Stimulated activated CD8-positive, alpha-beta memory T cell treated with anti-CD3 and anti-CD28 coated beads, Interleukin-7, amount 100 ng/mL, for 1 hour (primary cell): ENCODE measurements at places on chromosomes 7 and 10.

DNA sequence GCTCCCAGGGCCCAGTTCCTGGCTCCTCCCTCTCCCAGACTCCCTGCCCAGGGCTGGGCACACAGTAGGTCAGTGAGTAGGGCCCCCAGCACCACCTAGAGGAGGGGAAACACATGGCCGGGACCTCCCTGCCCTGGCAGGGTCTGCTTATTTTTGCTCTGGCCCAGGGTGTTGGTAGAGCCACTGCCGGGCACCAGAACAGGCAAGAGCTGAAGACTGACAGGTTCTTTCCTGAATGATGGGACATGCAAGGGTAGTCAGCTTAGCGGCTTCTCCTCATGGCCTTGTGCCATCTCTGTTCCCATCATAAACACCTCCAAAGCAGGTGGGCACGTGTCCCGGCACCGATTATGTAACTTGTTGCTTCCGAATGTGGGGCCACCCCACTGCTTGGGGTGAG lies 86.5 kb downstream of the NEURL1 start:
- no peak for DNase-seq

- DNase-seq = no peak
These were observed 72.8 kb downstream of the INSYN2A start for GRCh38 chr10:127123626-127124025.

- DNase-seq = no peak
These were observed 5.2 kb downstream of the HMX3 start for GRCh38 chr10:123140983-123141390.

DNA sequence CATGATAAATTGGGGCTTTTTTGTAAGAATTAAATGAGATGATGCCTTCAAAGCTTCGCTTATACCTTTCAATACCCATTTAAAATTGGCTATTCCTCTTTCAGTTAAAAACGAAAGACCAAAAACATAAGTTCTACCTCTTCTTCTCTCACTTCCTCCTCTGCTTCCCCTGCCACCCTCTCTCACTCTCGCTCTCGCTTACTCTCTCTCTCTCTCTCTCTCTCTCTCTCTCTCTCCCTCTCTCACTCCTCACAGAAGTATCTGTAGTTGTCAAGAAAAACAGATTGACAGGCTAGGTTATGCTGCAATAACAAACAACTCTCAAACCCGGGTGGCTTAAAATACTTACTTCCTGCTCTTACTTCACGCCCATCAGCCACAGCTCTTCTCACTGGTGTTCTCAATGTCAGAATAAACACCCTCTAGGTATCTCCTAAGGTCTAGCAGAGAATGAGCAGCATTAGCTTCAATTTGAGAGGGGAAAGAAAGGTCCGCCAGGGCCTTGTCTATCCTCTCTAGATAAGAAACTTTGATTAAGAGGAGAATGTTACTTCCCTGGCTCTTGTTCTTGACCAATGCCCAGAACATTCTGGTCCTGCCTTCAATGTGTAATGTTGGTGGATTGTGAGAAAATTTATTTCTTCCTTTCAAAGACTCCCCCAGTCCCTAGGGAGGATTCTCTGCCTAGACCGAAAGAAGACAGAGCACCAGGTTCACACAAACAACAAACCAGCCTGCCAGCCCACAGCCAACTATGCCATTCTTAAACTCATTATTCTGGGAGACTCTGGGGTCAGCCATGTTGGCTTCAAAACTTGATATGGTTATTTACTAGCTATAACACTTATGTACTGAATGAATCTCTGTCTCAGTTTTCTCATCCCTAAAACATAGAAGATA lies 1028.7 kb downstream of the XPNPEP1 start:
- DNase-seq = no peak

- DNase-seq = no peak
These were observed 64.6 kb upstream of the DOCK1 start for GRCh38 chr10:126840576-126841135.

DNA sequence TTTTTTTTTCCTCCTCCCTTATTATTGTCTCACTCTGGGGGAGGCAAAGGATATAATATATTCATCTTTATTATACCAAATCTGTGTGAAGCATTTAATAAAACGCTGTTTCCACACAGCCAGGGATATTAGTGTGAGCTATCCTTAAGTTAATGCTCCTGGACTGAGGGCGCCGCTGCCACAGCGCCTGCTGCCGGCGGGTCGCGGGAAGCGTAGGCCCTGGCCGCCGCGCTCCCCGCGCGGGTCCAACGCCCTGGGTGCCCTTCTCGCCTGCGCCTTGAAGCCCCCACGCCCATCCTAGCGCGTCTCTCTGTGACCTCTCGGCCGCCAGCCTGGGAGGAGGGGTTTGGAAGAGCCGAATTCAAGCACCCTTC lies 9.5 kb upstream of the LBX1 start:
- DNase-seq = no peak

DNA sequence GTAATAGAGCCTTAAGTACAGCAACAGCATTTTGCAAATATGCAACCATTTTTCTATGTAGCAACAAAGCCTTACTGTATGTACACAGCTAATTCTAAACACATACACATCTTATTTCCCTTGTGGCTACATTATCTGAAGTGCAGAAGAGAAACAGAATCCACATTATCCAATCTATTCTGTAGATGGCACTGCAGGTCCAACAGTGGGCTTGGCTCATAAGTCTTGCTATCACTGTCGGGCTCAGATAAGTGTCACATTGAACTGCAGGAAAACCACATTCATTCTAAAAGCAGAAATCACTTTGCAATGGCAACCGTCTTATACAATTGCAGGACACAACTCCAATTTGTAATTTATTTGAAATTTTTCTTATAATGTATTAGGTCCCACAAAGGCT lies 109.8 kb upstream of the NOBOX start:
- DNase-seq = no peak

DNA sequence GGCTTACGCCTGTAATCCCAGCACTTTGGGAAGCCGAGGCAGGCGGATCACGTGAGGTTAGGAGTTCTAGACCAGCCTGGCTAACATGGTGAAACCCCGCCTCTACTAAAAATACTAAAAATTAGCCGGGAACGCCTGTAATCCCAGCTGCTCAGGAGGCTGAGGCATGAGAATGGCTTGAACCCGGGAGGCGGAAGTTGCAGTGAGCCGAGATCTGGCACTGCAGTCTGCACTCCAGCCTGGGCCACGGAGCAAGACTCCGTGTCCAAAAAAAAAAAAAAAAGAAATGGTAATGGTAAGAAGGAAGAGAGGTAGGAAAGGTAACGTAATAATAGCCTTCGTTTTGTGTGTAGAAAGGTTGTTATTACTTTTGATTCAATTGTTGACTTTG lies 1.2 kb downstream of the HSPA14 start:
- DNase-seq = no peak

- no peak for DNase-seq
These were observed 149.2 kb downstream of the CYP26A1 start for GRCh38 chr10:93222876-93223275.

- DNase-seq = no peak
These were observed 108.9 kb downstream of the PKD1L1 start for GRCh38 chr7:47839381-47839780.

GRCh38 chr10:86439544-86439943 lies 72.9 kb upstream of the GRID1 start:
- DNase-seq = no peak

- DNase-seq = no peak
These were observed 88.4 kb downstream of the DNAJB6 start for GRCh38 chr7:157425137-157425731.

GRCh38 chr7:137480824-137481365 lies 137.4 kb upstream of the PTN start:
- DNase-seq = no peak

DNA sequence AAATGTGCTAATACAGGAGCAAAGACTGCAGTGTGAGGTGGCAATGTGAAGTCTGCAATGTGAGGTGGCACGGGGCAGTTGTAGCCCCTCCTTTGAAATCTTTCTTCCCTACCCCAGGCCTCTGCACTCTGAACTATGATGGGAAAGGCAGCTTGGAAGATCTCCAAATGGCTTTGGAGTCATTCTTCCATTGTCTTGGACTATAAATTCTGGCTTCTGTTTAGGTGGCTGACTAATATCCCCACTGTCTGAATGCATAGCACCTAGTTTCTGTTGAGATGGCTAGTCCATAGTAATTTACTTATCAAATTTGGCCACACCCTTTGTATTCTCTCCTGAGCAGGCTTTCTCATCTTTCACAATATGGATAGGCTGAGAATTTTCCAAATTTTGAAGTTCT lies 175.0 kb downstream of the CFTR start:
- DNase-seq = no peak

- no peak for DNase-seq
These were observed 130.8 kb downstream of the TCF7L2 start for GRCh38 chr10:113080925-113081229.

- no peak for DNase-seq
These were observed 157.0 kb downstream of the TAX1BP1 start for GRCh38 chr7:27897001-27897400.

DNA sequence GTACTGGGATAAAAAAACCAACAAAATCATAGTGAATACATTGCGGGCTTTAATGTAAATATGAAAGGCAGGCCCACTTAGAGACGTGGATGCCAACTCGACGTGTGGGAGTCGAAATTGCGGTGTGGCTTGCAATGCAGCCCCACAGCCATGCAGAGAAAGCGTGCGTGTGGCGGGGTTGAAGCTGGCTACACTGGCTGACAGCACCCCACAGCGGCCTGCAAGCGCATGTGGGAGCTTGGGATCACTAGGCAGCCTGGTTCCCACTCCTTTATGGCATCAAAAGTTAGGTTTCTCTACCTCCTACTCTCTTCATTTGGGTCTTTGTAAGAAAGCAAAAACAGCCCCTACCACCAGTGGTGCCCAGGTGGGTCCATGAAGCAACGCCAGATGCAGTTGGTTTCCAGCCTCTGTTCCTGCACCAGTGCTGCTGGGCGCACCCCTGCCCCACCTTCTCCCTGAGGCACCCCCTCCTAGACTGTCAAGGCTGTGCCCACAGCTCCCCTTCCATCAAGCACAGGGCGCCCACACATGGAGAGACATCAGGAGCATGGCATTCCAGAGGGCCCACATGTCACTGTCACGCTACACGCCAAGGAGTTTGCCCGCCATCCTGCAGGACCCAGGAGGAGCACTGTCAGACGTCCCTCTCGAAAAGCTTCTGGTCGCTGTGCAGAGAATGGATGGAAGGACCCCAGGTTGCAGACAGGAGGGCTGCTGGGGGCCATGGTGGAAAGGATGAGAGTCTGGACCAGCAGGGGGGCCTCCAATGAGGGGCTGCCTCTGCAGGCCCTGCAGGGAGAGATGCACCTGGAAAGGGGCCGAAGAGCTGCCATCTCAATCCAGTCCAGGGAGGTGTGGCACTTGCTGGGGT lies 142.9 kb downstream of the PAXIP1 start:
- no peak for DNase-seq

GRCh38 chr7:133023370-133024071 lies 58.4 kb downstream of the CHCHD3 start:
- no peak for DNase-seq

GRCh38 chr7:98232799-98233198 lies 19.2 kb downstream of the TECPR1 start:
- no peak for DNase-seq
